ENCODE measurements at places on chromosomes 3 and 15.

DNA sequence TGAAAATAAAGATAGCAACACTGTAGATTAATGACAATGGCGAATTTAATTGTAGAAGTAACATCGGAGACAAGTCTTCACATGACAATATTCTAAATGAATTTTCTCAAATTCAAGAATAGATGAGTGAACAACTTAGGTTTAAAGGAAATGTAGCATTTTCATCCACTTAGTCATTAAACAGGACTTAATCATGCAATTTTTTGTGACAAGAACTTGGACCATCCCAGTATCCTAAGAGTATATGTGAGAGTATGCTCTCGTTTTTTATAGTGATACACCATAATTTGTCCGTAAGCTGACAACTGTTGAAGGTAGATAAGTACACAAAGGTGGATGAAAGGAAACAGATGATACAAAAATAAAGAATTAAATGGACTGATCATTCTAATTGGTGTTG, 81.5 kb downstream of the DLG1 start:
- H3K27me3 ChIP-seq = no peaks in the 10 kb centered on the region
- DNase-seq = no peak
- H3K4me3 ChIP-seq = no peak overlapping the region
- peaks cover 4% of the 10 kb centered on the region for H3K4me1 ChIP-seq
- no peak overlapping the region for H3K27ac ChIP-seq

DNA sequence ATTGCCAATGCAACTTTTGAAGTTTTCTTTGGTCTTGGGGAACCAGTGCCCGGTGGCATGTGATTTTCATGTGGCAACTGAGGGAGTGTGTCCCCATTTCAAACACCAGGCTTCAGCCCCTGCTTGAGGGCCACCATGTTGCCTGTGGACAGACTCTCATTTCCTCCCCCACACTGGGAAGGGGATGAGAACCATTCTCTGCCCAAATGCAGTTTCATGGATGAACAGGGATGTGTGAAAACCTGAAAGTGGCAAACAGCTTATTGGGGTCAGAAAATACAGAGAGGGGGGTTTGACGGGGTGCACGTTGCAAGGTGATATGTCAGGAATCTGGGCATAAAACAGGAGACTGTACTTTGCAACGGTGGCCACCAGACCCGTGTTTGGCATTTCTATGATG, 6.3 kb downstream of the FAM107A start:
- no peak overlapping the region for H3K27ac ChIP-seq
- no peak overlapping the region for H3K4me3 ChIP-seq
- DNase-seq = no peak
- H3K4me1 ChIP-seq = no peaks in the 10 kb centered on the region
- peaks cover 6% of the 10 kb centered on the region for H3K27me3 ChIP-seq
- no peaks in the 10 kb centered on the region for H3K36me3 ChIP-seq

GRCh38 chr3:119967353-119968006, 126.8 kb downstream of the GSK3B start:
- no peaks in the 10 kb centered on the region for H3K36me3 ChIP-seq
- no peak for DNase-seq
- no peaks in the 10 kb centered on the region for H3K4me1 ChIP-seq

GRCh38 chr3:141257961-141258360, 26.3 kb downstream of the PXYLP1 start:
- no peak overlapping the region for H3K4me3 ChIP-seq
- H3K27me3 ChIP-seq = no peaks in the 10 kb centered on the region
- H3K36me3 ChIP-seq = peaks cover 3% of the 10 kb centered on the region
- DNase-seq = no peak
- peaks cover 4% of the 10 kb centered on the region for H3K4me1 ChIP-seq

DNA sequence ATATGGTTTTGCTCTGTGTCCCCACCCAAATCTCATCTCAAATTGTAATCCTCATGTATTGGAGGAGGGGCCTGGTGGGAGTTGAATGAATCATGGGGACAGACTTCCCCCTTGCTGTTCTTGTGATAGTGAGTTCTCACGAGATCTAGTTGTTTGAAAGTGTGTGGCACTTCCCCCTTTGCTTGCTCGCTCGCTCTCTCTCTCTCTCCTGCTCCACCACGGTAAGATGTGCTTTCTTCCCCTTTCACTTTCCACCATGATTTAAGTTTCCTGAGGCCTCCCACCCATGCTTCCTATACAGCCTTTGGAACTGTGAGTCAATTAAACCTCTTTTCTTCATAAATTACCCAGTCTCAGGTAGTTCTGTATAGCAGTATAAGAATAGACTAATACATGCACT, 60.7 kb downstream of the GSK3B start:
- H3K36me3 ChIP-seq = peaks cover 4% of the 10 kb centered on the region
- peaks cover 1% of the 10 kb centered on the region for H3K4me1 ChIP-seq
- H3K4me3 ChIP-seq = no peak overlapping the region
- no peaks in the 10 kb centered on the region for H3K27me3 ChIP-seq
- H3K27ac ChIP-seq = no peak overlapping the region

- H3K4me3 ChIP-seq = no peak overlapping the region
- no peaks in the 10 kb centered on the region for H3K27me3 ChIP-seq
- H3K36me3 ChIP-seq = no peaks in the 10 kb centered on the region
- H3K4me1 ChIP-seq = peaks cover 5% of the 10 kb centered on the region
These were observed 60.3 kb downstream of the STRIT1 start for GRCh38 chr3:155233213-155233612.

GRCh38 chr15:48683991-48684765, 38.7 kb upstream of the FBN1 start:
- no peak overlapping the region for H3K27ac ChIP-seq
- no peak overlapping the region for H3K4me3 ChIP-seq
- no peaks in the 10 kb centered on the region for H3K4me1 ChIP-seq

DNA sequence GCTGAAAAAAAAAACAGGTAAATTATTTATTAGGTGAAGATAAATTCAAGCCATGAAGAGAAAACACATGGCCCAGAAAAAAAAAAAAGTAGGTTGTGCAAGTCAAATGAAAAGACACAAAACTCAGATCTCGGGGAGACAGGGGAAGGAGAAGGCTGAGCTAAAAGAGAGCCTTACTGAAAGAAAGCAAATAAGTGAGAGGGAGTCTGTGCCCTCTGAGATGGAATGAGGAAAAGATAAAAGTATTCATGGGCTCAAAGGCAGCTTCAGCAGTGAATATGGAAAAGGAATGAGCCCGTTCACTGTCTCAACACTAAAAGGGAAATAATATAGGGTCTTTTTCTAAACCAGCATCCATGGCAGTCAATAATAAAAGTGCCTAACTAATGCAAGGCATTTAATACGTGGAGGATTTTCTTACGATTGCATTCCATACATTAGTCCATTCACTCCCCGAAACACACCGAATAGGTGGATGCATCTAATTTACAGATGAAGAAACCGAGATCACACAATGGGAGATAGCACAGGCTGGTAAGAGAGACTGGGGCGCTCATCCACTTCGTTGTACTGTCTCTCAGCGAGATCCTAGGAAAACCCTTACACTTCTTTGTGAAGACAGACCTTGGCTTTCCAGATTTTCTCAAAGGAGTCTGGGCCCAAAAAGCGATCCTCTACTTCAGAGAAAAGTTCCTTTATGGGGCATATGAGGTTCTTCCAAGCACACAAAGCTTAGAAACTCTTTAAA, 1.1 kb downstream of the TFDP2 start:
- peak overlapping the region; percentile 3 for H3K27ac ChIP-seq
- H3K4me1 ChIP-seq = peaks cover 4% of the 10 kb centered on the region
- no peak overlapping the region for H3K4me3 ChIP-seq
- DNase-seq = peak; percentile 13
- no peaks in the 10 kb centered on the region for H3K27me3 ChIP-seq
- H3K36me3 ChIP-seq = no peaks in the 10 kb centered on the region

DNA sequence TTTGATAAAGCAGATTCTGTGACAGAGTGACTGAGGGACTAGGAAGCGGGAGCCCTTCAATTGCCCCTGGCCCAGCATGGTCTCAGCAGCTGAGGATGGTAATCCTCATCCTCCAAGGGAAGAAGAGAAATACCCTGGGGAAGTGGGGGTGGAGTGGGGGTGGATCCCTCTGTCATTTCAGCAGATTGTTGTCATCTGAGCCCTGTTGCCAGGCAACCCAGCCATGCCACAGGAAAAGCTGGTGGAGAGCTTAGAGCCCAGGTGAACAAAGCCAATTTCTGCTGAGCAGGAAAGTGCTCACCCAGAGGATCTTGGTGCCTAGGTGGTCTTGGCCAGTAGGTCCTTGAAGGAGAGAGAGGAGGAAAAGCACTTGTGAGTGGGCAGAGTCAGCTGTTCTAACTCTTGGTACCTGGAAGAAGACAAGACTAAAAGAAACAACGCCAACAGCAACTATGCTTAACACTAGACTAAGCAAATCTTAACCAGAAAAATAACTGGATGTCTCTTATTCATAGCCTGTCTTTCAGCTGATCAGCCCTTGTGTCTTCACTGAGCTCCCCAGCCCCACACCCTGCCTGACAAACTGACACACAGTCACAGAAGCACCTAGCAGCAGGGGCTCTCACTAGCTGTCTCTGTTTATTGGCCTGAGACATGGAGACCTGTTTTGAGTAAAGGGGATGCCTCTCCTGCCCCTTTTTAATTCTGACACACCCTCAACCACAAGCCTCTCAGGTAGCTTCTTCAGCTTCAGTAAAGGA, 40.1 kb upstream of the DCLK3 start:
- H3K4me3 ChIP-seq = no peak overlapping the region
- H3K36me3 ChIP-seq = no peaks in the 10 kb centered on the region
- H3K27me3 ChIP-seq = no peaks in the 10 kb centered on the region
- DNase-seq = no peak

DNA sequence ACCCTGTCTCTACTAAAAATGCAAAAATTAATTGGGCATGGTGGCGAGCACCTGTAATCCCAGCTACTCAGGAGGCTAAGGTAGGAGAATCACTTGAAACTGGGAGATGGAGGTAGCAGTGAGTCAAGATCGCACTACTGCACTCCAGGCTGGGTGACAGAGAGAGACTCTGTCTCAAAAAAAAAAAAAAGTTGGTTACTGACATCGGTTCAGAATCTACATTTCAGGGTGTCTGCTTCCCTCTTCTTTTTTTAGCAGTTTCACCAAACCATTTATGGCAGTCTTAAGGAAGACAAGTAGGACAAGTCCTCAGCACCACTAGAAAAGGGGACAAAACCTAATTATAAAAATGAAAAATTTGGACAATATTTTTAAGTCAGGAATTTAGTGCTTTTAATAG, 3.3 kb upstream of the USP4 start:
- H3K36me3 ChIP-seq = no peaks in the 10 kb centered on the region
- H3K27ac ChIP-seq = no peak overlapping the region
- no peak overlapping the region for H3K4me3 ChIP-seq
- peaks cover 10% of the 10 kb centered on the region for H3K4me1 ChIP-seq
- H3K27me3 ChIP-seq = no peaks in the 10 kb centered on the region
- DNase-seq = no peak

DNA sequence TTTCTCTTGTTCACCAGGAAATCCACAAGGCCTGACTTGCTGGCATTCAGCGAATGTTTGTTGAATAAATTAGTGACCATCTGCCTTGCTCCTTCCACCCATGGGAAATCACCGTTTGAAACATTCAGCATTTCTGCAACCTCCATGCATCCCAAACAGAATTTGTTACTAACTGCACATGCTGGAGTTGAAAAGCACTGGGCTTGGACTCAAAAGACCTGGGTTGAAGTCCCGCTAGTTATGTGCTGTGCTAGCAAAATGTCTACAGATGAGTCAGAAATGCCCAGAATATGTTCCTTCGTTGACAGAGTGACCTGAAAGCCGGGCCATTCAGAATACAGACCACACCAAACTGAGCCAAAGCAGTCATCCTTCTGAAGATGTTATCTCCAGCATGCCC, 144.6 kb downstream of the ALDH1A2 start:
- no peaks in the 10 kb centered on the region for H3K4me1 ChIP-seq
- peaks cover 9% of the 10 kb centered on the region for H3K27me3 ChIP-seq
- DNase-seq = no peak
- no peaks in the 10 kb centered on the region for H3K36me3 ChIP-seq

DNA sequence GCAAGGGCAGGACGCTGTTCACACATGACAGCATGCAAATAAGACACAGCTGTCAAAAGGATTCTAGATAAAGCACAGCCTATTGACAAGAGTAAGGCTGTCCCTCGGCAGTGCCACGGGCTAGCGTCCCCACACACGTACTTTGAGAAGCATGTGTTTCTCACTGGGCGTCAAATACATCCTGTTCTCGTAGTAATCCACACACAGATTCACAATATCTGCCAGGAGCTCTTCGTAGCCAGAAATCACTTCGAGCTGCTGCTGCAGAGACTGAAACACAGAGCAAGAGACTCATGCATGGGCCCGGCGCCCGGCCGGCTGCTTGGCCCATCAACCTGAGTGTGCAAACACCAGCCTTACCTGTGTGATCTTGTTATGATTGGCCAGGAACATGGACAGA, 41.1 kb downstream of the CYFIP1 start:
- no peak for DNase-seq
- no peak overlapping the region for H3K4me3 ChIP-seq
- no peaks in the 10 kb centered on the region for H3K27me3 ChIP-seq
- peaks cover 1% of the 10 kb centered on the region for H3K4me1 ChIP-seq
- H3K27ac ChIP-seq = no peak overlapping the region

- H3K36me3 ChIP-seq = peaks cover 93% of the 10 kb centered on the region
- H3K27me3 ChIP-seq = no peaks in the 10 kb centered on the region
- H3K4me3 ChIP-seq = no peak overlapping the region
- no peaks in the 10 kb centered on the region for H3K4me1 ChIP-seq
- no peak overlapping the region for H3K27ac ChIP-seq
These were observed 55.6 kb upstream of the ABHD10 start for GRCh38 chr3:111923095-111923771.

GRCh38 chr15:34644061-34644460, 60.6 kb upstream of the GOLGA8B start:
- no peaks in the 10 kb centered on the region for H3K36me3 ChIP-seq
- H3K27ac ChIP-seq = no peak overlapping the region
- no peak overlapping the region for H3K4me3 ChIP-seq
- no peaks in the 10 kb centered on the region for H3K4me1 ChIP-seq
- H3K27me3 ChIP-seq = no peaks in the 10 kb centered on the region
- DNase-seq = peak; percentile 69

- no peak overlapping the region for H3K27ac ChIP-seq
- no peak for DNase-seq
- no peaks in the 10 kb centered on the region for H3K4me1 ChIP-seq
- no peaks in the 10 kb centered on the region for H3K27me3 ChIP-seq
These were observed 299.0 kb downstream of the ZBTB20 start for GRCh38 chr3:114848082-114848481.

DNA sequence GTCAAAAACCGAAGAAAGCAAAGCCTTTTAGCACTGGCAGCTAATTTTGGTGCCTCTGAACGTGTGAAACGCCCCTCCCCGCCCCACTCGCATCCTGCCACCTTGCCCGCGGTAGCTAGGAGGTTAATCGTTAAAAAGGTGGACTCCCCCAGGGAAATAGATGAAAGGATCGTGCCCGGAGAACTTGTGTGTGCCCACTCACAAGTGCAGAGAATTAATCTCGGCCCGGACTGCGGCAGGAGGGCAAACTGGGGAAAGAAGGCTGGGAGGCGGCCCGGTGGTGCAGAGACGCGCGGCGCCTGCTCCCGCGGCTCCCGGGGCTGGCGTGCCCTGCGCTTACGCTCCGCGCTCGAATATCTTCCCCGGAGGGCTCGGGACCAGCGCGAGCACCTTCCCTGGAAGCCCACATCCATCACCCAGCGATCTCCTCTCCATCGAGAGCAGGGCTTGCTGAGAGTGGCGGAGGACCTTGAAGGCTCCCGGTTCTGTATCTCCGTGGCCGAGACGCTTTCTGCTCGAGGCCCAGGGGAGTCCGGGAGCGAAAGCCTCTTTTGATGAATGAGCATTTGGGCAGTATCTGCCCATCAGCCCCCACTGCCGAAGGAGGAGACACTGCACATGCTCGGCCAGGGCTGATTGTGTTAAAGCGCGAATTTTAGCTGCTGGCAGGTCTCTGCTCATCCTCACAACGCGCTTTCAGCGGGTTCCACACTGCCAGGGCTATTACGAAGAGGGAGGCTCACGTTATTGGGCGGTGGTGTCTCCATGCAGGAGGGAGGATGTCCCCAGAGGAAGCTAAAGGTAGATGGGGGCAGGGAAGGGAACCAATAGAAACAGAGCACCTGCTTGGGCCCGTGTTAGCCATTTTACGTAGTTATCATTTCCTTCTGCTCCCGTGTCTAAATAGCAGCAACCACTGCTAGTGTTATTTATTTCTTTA, 1.3 kb upstream of the SPTSSB start:
- H3K4me3 ChIP-seq = peak overlapping the region; percentile 83
- peaks cover 24% of the 10 kb centered on the region for H3K27me3 ChIP-seq
- peak; percentile 28 for DNase-seq

Data from mesenchymal stem cell (in vitro differentiated cells and primary cell).